Lung microvascular endothelial cell (primary cell): ENCODE measurements at places on chromosomes 5 and 9. TPM values are rescaled to one million over a fixed set of nuclear protein-coding genes. Genes with fewer than 3 reads are reported as not detected.

DNA sequence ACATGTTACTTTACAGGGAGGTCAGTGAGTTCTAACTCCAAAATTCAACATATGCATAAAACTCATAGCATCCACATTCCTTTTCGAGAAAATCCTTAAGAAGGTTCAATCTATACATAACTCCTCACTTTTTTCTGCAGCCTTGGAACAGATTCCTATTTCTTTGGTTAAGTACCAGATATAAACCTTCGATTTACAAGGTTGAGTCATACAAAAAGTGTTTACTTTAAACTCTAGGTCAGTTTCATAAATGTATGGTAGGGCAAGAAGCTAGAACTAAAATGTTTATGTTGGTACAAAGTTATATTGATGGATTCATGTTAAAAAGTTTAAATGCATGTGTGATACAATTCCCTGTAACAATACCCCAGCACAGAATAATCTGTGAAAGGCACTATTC is 19.4 kb downstream of the CDKN2AIPNL start:
- no peak for DNase-seq

The LCN12 gene
- not detected in 2 replicates for total RNA-seq

- no peak for DNase-seq
These were observed 33.1 kb downstream of the CRB2 start for GRCh38 chr9:123389070-123389469.

The OR1L8 gene
- 0.20 and 0.22 TPM in 2 replicates for total RNA-seq

The DEPDC1B gene
- total RNA-seq, result 1.6 and 5.9 TPM in 2 replicates

The ITGA1 gene
- 43.8 and 44.2 TPM in 2 replicates for total RNA-seq

DNA sequence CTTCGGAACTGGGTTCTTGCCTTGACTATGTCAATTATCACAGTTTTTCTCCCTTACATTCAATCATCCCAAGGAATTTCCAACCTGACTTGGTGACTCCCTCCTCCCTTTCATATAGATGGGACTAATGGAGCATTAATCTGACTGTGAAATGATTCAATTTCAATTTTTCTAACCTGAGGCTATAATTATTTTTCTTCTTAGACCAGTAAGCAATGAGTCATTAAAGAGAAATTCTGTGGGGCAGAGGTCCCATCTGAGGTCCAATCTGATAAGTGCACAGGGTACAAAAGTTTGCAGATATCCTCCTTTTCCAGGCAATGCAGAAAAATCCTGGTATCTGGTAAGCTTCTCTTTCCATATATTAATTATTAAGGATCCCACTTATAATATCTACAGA is 18.9 kb downstream of the PDE4D start:
- DNase-seq, result no peak

GRCh38 chr5:78661691-78662090 is 13.1 kb upstream of the LHFPL2 start:
- no peak for DNase-seq

- DNase-seq, result no peak
These were observed 60.6 kb upstream of the EMB start for GRCh38 chr5:50501491-50502228.
